Stimulated activated CD8-positive, alpha-beta memory T cell treated with anti-CD3 and anti-CD28 coated beads, Interleukin-12 subunit alpha, Interleukin-12 subunit beta, amount 100 ng/mL, for 4 hours (primary cell): ENCODE measurements at places on chromosomes 11 and 22.
A peak's percentile ranks its signal among the peaks of the same experiment; 100 is the strongest.

DNA sequence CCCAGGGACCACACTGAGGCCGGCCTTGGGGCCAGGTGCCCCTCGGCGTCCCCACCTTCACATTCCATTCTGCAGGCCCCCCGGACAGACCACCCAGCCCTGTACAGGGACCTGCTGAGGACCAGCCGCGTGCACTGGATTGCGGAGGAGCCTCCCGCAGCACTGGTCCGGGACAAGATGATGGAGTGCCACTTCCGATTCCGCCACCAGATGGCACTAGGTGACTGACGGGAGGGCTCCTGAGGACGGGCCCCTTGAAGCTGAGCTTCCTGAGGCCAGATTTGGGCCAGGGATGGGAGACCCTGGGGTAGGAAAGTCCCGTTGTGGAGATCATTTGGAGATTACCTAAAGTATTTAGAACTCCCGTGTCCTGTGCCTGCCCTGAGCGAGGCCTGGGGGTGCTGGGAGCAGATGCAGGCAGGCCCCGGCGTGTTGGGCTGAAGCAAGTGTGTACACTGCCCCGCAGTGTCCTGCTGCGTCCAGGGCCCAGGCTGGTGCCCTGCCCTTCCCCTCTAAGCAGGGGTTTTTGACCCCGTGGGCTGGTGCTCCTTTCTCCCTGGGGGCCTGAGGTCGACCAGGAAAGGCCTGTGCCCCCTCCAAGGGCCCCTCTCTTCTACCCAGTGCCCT is 20.0 kb downstream of the TRMU start:
- no peak for DNase-seq

DNA sequence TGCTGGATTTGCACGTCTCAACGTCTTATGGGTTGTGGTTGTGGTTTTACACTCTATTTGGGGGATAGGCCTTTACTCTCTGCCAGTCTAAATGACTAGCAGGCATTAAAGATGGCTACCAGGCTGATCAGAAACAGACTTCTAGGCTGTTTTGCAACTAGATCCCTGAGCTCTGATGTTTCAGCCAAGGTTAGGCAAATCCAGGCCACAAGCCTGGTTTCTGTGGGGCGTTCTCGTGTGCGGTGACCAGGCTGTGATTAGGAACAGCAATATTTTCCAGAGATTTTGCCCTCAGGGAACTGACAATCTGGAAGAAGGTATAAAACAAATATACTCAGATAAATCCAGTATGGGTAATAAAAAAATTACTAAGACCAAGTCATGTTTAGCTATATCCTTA is 502.4 kb downstream of the INSC start:
- no peak for DNase-seq

GRCh38 chr11:72375241-72375960 is 58.9 kb downstream of the CLPB start:
- DNase-seq = no peak

DNA sequence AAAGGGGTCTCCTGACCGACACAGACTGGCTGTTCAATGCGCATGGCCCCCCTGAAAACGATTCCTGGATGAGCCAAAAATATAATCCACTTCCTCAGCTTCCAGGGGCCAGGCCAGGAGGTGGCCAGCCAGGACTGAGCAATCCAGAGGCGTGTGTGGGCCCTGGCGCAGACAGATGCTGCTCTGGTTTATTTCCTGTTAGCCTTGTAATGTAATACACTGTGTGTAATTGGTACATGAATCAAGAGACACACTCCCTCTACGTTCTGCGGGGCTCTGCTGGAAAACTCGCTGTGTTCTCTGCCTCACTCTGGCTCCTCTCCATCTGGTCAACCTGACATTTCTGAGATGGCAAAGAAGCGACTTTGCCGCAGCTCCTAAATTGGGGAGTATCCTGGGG is 26.3 kb upstream of the ISX start:
- no peak for DNase-seq

- DNase-seq = no peak
Observed at GRCh38 chr11:125155100-125155444, 9.5 kb upstream of the PKNOX2 start.

- no peak for DNase-seq
Observed at GRCh38 chr11:105208019-105208418, 68.5 kb upstream of the CARD18 start.

- DNase-seq = no peak
Observed at GRCh38 chr22:44398856-44399837, 86.4 kb upstream of the SHISAL1 start.

DNA sequence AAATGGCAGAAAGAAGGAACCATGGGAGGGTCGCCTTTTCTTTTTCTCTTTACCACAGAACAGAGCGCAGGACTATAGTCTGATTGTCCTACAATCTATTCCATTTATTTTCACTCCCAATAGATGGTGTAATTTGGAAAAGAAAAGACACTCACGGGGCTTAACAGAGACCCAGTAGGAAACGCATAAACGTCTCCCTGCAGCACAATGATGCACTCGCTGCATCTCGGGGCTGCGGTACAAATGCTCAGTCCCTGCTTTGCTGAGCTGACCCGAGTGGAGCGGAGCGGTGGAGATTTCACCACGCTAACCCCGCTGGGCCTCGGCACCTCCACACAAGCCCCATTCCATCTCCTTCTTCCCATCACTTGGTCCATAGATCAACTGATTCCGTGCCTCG is 1.5 kb downstream of the FEZ1 start:
- no peak for DNase-seq

DNA sequence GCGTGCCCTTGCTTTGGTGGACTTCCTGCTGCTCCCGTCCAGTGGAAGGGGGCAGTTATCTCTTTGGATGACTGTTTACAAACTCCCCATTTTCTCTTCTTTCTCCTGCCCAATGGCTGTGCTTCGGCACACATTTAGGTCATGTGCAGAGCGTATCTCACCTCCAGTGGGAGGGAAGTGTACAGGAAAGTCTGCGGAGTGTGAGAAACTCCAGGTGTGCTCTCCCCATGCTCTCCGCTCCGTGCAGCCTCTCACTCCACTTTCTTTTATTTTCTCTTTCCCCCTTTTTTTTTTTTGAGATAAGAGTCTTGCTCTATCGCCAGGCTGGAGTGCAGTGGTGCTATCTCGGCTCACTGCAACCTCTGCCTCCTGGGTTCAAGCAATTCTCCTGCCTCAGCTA is 11.9 kb upstream of the TEF start:
- no peak for DNase-seq

DNA sequence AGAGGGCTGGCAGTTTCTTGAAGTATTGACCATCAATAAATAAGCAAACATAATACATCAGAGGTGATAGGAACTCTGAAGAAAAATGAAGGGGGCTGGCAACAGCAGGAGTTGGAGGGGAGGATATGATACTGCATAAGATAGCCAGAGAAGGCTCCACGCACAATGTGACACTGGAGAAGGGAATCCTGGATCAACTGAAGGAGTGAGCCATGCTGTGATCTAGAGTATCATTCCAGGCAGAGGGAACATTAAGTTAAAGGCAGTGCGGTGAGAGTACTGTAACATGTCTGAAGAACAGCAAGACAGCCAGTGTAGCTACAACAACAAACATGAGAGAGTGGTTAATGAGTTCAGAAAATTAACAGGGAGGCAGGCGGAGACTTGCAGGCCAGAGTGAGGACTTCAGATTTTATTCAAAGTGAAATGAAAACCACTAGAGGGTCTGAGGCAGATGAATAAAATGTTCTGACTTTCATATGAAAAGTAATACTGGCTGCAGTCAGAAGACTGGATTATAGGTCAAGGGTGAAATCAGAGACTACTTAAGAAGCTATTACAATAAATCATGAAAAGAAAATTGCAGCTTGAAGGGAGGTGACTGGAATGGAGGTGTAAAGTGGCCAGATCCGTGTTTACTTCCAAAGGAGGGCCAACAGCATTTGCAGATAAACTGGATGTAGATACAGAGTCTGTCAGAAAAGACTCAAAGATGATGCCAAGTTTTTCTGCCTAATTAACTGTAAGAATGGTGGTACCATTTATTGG is 49.4 kb downstream of the RRAS2 start:
- no peak for DNase-seq

- DNase-seq = no peak
Observed at GRCh38 chr11:67670316-67671210, 3.9 kb downstream of the ALDH3B2 start.

- DNase-seq = no peak
Observed at GRCh38 chr11:75450236-75450635, 17.2 kb upstream of the KLHL35 start.

GRCh38 chr11:92628401-92629292 is 340.8 kb upstream of the MTNR1B start:
- no peak for DNase-seq

GRCh38 chr11:111454561-111455192 is 57.5 kb downstream of the BTG4 start:
- DNase-seq = peak; percentile 22

GRCh38 chr11:36777311-36777710 is 179.3 kb upstream of the RAG2 start:
- no peak for DNase-seq

DNA sequence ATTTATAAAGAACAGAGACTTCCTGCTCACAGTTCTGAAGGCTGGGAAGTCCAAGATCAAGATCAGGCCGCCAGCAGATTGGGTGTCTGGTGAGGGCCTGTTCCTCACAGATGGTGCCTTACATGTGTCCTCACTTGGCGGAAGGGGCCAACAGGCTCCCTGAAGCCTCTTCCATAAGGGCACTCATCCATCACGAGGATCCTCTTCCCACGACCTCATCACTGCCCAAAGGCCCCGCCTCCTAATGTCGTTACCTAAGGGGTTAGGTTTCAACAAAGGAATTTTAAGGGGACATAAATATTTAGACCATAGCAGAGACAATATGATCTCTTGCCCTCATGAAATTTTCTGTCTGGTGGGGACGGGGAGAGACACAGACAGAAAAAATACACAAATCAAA is 18.6 kb downstream of the TP53AIP1 start:
- DNase-seq = no peak

DNA sequence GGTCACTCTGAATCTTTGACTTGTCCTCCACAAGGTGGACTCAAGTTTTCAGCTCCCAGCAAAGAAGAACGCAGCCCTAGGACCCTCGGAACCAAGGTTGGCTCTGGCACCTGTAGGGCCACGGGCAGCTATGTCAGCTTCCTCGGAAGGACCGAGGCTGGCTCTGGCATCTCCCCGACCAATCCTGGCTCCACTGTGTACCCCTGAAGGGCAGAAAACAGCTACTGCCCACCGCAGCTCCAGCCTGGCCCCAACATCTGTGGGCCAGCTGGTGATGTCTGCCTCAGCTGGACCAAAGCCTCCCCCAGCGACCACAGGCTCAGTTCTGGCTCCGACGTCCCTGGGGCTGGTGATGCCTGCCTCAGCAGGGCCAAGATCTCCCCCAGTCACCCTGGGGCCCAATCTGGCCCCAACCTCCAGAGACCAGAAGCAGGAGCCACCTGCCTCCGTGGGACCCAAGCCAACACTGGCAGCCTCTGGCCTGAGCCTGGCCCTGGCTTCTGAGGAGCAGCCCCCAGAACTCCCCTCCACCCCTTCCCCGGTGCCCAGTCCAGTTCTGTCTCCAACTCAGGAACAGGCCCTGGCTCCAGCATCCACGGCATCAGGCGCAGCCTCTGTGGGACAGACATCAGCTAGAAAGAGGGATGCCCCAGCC is 2.2 kb downstream of the INPP5J start:
- DNase-seq = no peak

GRCh38 chr11:119635776-119636175 is 93.2 kb downstream of the NECTIN1 start:
- DNase-seq = no peak

GRCh38 chr11:7874056-7874455 is 57.0 kb downstream of the OR10A6 start:
- DNase-seq = no peak

GRCh38 chr22:28002863-28003565 is 84.0 kb upstream of the PITPNB start:
- no peak for DNase-seq

- no peak for DNase-seq
Observed at GRCh38 chr11:96213500-96213899, 129.5 kb downstream of the MAML2 start.

DNA sequence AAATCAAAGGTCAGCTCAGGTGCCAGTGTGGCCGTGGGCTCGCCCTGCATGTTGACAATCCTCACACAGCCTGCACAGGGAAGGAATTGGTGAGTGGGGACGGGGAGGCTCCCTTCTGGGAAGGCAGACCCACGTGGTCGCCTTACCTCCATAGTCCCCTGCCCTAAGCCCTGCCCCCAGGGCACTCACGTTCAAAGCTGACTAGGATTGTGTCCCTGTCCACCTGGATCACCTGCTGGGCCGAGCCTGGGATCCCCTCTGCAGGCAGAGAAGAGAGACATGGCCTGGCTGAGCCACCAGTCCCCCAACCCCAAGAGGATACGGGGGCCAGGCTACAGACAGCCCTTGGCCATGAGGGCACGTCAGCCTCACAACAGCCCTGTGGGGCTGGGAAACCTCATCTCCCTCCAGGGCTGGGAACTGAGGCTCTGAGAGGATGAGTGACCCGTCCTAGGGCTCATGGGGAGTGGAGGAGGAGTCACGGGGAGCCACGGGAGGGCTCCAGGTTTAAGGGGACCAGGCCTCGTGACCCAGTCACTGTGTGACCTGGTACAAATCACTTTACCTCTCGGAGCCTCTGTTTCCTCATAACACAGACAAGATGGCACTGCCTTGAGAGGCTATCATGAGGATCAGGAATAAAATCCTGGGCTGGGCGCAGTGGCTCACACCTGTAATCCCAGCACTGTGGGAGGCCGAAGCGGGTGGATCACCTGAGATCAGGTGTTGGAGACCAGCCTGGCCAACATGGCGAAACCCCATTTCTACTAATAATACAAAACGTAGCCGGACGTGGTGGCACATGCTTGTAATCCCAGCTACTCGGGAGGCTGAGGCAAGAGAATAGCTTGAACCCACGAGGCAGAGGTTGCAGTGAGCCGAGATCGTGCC is 12.1 kb upstream of the SF1 start:
- no peak for DNase-seq

- DNase-seq = no peak
Observed at GRCh38 chr22:20159076-20159475, 8.2 kb upstream of the CCDC188 start.

DNA sequence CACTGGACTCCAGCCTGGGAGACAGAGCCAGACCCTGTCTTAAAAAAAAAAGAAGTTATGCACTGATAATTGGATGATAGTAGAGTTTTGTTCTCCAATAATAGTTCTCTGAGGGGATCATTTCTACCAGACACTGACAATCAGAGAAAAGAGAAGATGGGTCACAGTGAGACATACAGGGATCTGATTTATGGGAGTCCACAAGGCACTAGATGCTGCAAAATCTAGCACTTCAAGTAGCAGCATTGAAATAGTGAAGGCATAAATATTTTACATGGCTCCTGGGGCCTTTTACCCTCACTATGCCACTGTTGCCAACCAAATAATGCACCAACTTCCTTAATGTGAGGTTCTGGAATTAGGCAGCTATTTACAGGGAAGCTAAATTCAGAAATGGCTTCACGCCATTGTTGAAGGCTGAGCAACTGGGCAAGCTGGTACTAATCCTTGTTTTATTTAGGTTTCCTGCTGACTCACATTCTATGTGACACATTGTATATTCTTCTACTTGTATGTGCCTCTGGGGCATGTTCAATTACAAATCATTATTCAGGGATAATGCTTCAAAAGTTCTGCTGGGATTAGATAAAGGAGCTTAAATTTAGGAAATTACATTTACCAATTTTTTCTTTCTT is 38.2 kb upstream of the ABTB2 start:
- DNase-seq = no peak

- DNase-seq = no peak
Observed at GRCh38 chr11:129937592-129938238, 42.3 kb upstream of the NFRKB start.
